ENCODE measurements at places on chromosomes 4 and X.

- H3K27ac ChIP-seq, result no peak overlapping the region
- H3K4me1 ChIP-seq, result no peaks in the 10 kb centered on the region
- no peak for DNase-seq
- no peaks in the 10 kb centered on the region for H3K36me3 ChIP-seq
- no peaks in the 10 kb centered on the region for H3K27me3 ChIP-seq
- H3K4me3 ChIP-seq, result no peak overlapping the region
Measured at GRCh38 chr4:45865781-45866180, 258.1 kb downstream of the GABRG1 start.

- no peak overlapping the region for H3K27ac ChIP-seq
- H3K36me3 ChIP-seq, result no peaks in the 10 kb centered on the region
- no peak overlapping the region for H3K4me3 ChIP-seq
- no peak for DNase-seq
- no peaks in the 10 kb centered on the region for H3K27me3 ChIP-seq
- H3K4me1 ChIP-seq, result no peaks in the 10 kb centered on the region
Measured at GRCh38 chr4:89549907-89550306, 242.3 kb upstream of the GPRIN3 start.

DNA sequence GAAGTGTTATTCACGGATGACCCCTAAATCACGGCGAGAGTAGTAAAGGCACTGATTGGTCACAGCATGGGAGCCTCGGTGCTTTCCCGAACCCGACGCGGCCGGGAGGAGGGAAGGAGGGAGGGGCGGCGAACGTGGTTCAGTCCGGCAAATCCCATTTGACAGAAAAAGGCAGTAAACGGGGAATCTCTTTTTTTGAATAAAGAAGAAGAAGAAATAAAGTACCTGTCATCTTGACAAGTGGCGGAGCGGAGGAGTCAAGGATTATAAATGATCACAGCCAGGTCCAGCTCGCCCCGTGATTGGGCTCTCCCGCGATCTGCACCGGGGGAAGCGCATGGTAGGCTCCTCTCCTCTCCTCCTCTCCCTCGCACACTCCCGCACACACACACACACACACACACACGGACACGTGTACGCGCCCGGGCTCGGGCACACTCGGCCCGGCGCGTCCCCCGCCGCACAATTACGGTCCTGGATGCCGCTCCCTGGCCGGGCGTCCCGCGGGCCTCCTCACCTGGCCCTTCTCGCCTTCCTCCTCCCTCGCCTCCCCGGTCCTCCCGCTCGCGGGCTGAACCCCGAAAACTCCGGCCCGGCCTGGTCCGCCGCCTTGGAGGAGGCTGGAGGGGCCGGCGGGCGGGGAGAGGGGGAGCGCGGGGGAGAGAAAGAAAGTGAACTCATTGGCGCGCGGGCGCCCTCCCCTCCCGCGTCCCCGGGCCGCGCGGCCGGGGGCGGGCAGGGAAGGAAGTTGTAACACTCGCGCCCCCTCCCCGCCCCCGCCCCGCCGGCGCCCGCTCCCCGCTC lies 99.2 kb upstream of the TENM3 start:
- H3K36me3 ChIP-seq, result no peaks in the 10 kb centered on the region
- peak overlapping the region; percentile 93 for H3K27ac ChIP-seq
- peaks cover 33% of the 10 kb centered on the region for H3K27me3 ChIP-seq
- DNase-seq, result peak; percentile 76

- no peaks in the 10 kb centered on the region for H3K27me3 ChIP-seq
- no peak for DNase-seq
- H3K4me3 ChIP-seq, result no peak overlapping the region
- H3K36me3 ChIP-seq, result no peaks in the 10 kb centered on the region
- peaks cover 3% of the 10 kb centered on the region for H3K4me1 ChIP-seq
Measured at GRCh38 chrX:65635822-65636221, 31.6 kb upstream of the MSN start.

DNA sequence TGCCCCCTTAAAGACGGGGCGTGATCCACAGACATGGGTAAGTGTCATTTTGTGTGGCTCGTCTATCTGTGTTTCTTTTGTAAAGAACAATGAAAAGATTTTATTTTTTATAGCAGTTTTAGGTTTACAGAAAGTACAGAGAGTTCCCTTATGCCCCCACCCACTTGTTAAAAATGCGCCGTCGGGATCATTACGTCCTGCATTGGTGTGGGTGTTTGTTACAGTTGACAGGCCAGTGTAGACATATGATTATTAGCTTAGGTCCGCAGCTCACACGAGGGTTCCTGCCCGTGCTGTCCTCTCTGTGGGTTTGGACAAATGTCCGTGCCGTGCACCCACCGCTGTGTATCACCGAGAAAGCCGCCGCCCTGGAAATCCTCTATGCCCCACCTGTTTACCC lies 50.5 kb downstream of the RGS12 start:
- H3K4me1 ChIP-seq, result peaks cover 31% of the 10 kb centered on the region
- H3K27me3 ChIP-seq, result no peaks in the 10 kb centered on the region
- no peak overlapping the region for H3K27ac ChIP-seq
- DNase-seq, result no peak
- H3K4me3 ChIP-seq, result no peak overlapping the region

GRCh38 chr4:104571341-104571740 lies 76.6 kb upstream of the CXXC4 start:
- H3K36me3 ChIP-seq, result no peaks in the 10 kb centered on the region
- no peaks in the 10 kb centered on the region for H3K4me1 ChIP-seq
- H3K4me3 ChIP-seq, result no peak overlapping the region
- no peak overlapping the region for H3K27ac ChIP-seq
